Suprapubic skin (tissue), 4 donors: ENCODE measurements at places on chromosomes 5 and 9.
A peak's percentile ranks its signal among the peaks of the same experiment; 100 is the strongest.

DNA sequence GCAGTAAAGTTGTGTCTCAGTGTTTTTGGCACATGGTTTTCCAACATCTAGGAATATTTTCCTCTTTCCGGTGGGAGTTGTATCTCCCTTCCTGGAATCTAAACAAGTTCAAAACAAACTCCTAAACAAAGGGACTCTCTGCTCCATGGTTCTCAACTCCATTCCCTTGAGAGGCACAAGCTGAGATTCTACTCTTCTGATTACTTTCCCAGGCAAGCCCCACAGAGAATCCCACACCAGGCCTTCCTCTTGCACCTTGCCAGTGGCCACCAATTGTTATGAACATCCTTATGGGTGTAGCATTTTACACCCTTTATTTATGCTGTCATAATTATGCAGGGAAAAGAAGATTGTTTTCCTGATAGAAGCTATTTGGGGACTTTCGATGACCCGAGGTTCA, 25.8 kb upstream of the SH3TC2 start:
- no peaks in the 10 kb centered on the region for H3K4me1 ChIP-seq
- H3K4me3 ChIP-seq, result no peak overlapping the region
- H3K27ac ChIP-seq, result no peak overlapping the region
- no peaks in the 10 kb centered on the region for H3K27me3 ChIP-seq
- no peaks in the 10 kb centered on the region for H3K36me3 ChIP-seq

- no peak for DNase-seq
- H3K36me3 ChIP-seq, result no peaks in the 10 kb centered on the region
- H3K27ac ChIP-seq, result no peak overlapping the region
- H3K4me1 ChIP-seq, result no peaks in the 10 kb centered on the region
These were observed 269.1 kb downstream of the FSTL4 start for GRCh38 chr5:133343196-133343595.

DNA sequence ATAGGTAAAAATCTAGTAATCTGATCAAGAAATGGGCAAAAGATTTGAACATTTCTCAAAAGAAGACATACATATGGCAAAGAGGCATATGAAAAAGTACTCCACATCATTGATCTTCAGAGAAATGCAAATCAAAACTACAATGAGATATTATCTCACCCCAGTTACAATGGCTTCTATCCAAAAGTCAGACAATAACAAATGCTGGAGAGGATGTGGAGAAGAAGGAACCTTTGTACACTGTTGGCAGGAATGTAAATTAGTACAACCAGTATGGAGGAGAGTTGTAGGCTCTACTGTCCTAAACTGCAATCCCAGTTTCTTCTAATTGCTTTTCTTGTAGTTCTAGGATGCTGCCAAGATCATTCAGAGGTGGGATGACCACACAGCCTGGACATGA, 193.5 kb upstream of the RFX3 start:
- no peaks in the 10 kb centered on the region for H3K4me1 ChIP-seq
- H3K4me3 ChIP-seq, result no peak overlapping the region
- no peak for DNase-seq
- no peaks in the 10 kb centered on the region for H3K36me3 ChIP-seq

DNA sequence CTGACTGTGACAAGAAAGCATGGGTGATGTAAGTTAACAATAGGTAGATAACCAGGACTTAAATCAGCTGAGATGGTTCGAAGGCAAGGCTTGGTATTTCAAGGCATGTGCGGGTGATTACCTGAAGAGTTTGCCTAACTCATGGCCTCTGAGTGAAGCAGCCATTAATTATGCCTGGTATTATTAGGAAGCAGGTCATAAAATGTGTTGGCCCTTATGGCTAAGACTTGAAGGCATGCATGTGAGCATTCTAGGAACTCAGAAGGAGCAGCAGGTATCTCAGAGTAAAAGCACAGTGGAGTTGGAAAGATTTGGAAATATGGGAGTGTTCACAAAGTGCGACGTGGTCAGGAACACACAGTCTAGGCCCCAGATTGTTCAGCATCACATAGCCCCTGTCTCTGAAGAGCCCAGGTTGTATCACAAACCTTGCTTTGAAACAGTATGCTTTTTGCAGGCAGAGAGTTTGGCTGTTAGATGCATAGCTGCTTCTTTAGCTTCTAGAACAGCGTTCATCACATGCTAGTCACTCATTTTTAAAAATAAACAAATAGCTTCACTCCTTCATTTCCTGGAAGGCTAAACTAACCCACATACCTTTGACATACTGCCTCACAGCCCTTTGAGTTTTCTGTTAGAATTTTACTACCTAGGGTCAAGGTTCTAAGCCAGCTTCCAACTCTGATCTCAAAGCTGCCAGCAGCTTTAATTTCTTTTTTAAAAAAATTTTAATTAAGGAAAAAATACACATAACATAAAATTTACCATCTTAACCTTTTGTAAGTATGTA, 2.1 kb downstream of the HEXB start:
- H3K27ac ChIP-seq, result no peak overlapping the region
- H3K36me3 ChIP-seq, result peaks cover 20% of the 10 kb centered on the region
- peak overlapping the region; percentile 91 for H3K4me3 ChIP-seq
- H3K4me1 ChIP-seq, result peaks cover 16% of the 10 kb centered on the region
- DNase-seq, result no peak

- no peak overlapping the region for H3K4me3 ChIP-seq
- DNase-seq, result no peak
These were observed 101.3 kb downstream of the FBXL7 start for GRCh38 chr5:15601274-15601673.

DNA sequence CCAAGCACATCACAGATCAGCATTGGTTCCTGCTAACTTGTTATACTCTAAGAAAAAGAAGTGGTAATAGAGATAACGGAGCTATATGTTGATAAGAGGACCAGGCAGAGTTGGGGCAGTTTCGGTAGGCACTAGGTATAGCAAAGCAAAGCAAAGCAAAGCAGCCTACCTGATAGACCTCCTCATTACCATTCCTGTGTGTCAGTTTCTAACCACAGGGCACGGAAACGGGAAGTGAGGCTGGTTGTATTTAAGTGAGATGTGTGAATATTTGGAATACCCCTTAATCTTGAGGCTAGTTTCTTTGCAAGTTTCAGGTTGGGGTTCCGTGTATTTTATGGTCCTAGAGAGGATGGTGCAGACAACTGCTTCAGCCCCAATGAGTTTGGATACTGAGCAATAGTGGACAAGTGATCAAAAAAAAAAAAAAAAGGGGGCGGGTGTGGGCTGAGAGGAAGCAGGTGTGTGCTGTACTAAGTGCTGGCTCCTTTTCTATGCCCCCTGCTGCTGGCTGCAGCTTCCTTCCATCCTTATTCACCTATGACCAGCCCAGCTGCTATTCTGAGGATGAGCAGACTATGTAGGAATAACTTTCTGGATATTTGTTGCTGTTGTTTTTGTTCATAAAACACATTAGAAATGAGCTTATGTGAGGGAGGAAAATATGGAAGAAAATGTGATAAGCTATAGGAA, 183.3 kb downstream of the SH3GL2 start:
- no peaks in the 10 kb centered on the region for H3K4me1 ChIP-seq
- no peaks in the 10 kb centered on the region for H3K27me3 ChIP-seq
- no peaks in the 10 kb centered on the region for H3K36me3 ChIP-seq

- no peaks in the 10 kb centered on the region for H3K27me3 ChIP-seq
- no peak for DNase-seq
- no peak overlapping the region for H3K27ac ChIP-seq
- no peaks in the 10 kb centered on the region for H3K36me3 ChIP-seq
- no peaks in the 10 kb centered on the region for H3K4me1 ChIP-seq
These were observed 208.8 kb downstream of the KIF4B start for GRCh38 chr5:155222393-155222792.

GRCh38 chr5:160539431-160539830, 117.8 kb downstream of the PTTG1 start:
- no peaks in the 10 kb centered on the region for H3K27me3 ChIP-seq
- no peak overlapping the region for H3K27ac ChIP-seq
- H3K4me1 ChIP-seq, result no peaks in the 10 kb centered on the region
- no peak for DNase-seq
- no peaks in the 10 kb centered on the region for H3K36me3 ChIP-seq

DNA sequence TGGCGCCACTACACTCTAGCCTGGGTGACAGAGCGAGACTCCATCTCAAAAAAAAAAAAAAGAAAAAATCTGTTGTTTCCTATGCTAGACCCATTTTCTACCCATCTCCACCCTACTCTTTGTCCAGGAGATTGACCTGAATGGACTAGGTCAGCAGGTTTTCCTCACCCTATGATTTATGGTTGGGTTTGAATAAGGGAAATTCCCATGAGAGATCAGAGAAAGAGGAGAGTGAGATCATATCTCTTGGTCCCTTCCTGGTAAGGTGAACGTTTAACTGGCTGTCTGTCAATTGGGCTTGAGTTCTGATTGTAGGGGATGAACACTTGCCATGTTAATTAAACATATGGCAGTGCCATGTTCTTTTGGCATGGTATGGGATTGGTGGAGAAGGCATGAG, 387.4 kb downstream of the MAN2A1 start:
- no peaks in the 10 kb centered on the region for H3K36me3 ChIP-seq
- no peak for DNase-seq
- H3K27me3 ChIP-seq, result no peaks in the 10 kb centered on the region
- no peak overlapping the region for H3K27ac ChIP-seq
- no peaks in the 10 kb centered on the region for H3K4me1 ChIP-seq
- no peak overlapping the region for H3K4me3 ChIP-seq

GRCh38 chr5:135253601-135254178, 145.3 kb downstream of the MACROH2A1 start:
- no peak overlapping the region for H3K27ac ChIP-seq
- no peak for DNase-seq
- no peaks in the 10 kb centered on the region for H3K36me3 ChIP-seq
- no peaks in the 10 kb centered on the region for H3K4me1 ChIP-seq

DNA sequence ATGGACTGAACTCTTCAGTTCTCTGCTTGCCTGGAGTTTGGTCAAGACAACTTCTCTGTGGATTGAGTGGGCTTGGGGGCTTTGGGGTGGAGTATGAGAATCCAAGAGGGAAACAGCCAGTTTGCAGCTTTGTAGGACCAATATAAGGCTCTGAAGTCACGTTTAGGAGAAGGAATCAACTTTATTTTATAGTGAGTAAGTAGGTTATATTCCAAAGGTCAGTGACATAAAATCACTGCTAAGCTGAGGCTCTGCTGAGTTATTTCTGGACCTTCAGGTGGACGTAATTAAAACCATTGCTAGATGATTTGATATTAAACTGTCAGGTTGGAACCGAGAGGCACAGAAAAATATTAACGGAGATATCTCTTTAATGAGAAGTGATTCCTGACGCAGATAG, 514.4 kb downstream of the DMAC1 start:
- no peak for DNase-seq
- no peaks in the 10 kb centered on the region for H3K36me3 ChIP-seq
- H3K4me3 ChIP-seq, result no peak overlapping the region
- H3K4me1 ChIP-seq, result no peaks in the 10 kb centered on the region
- no peak overlapping the region for H3K27ac ChIP-seq

GRCh38 chr5:34053571-34054399, 10.8 kb upstream of the C1QTNF3 start:
- H3K36me3 ChIP-seq, result peaks cover 6% of the 10 kb centered on the region
- DNase-seq, result no peak
- no peaks in the 10 kb centered on the region for H3K27me3 ChIP-seq

DNA sequence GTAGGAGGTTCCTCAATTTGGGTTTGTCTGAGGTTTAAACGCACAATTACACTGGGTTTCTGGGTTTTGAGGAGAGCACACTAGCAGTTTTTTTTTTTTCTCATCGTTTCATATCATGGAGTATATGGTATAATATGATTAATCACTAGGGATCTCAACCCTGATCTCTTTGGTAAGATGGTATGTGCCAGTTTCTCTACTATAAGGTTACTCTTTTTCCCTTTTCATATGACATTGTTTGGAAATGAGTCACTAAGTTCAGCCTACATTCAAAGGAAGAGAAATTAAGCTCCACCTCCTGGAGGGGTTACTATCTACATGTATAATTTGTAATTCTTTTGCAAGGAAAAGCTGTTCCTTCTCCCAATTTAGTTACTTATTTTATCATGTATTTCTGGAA, 35.2 kb downstream of the MTRR start:
- no peaks in the 10 kb centered on the region for H3K4me1 ChIP-seq
- no peaks in the 10 kb centered on the region for H3K27me3 ChIP-seq
- peaks cover 59% of the 10 kb centered on the region for H3K36me3 ChIP-seq
- H3K4me3 ChIP-seq, result no peak overlapping the region

DNA sequence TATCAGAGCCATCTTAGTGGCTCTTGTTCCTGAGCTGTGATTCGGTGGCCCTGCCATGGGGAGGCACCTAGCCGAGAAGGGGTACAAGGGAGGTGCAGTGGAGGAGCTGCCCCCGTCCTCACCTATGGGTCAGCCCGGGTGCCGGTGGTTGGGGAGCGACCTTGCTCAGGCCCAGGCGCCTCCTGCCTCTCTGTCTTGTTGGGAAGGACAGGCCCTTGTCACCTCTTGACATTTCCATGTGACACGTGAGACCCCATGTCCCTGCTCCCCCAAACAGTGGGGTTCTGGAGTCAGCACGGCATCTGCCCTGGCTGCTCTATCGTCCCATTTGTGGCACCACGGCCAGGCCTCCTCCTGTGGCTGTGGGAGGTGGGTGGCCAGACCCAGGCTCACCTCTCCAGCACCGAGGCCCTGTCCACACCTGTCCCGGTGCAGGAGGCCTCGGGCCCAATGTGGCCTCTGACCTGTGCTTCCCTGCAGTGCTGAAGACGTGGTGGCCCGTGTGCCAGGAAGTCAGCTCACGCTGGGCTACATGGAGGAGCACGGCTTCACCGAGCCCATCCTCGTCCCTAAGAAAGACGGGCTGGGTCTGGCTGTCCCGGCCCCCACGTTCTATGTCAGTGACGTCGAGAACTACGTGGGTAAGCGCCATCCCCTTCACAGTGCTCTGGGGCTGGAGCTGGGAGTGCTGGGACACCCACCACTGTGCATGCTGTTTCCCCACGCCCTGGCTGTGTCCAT, 68.9 kb downstream of the PHF2 start:
- DNase-seq, result peak; percentile 41
- no peak overlapping the region for H3K27ac ChIP-seq
- no peaks in the 10 kb centered on the region for H3K4me1 ChIP-seq
- H3K27me3 ChIP-seq, result no peaks in the 10 kb centered on the region

GRCh38 chr9:134328841-134329575, 2.8 kb downstream of the RXRA start:
- no peak for DNase-seq
- peak overlapping the region; percentile 76 for H3K27ac ChIP-seq
- H3K4me1 ChIP-seq, result peaks cover 83% of the 10 kb centered on the region
- H3K4me3 ChIP-seq, result peak overlapping the region; percentile 88

GRCh38 chr5:128749136-128749898, 211.3 kb upstream of the FBN2 start:
- H3K27ac ChIP-seq, result no peak overlapping the region
- no peak overlapping the region for H3K4me3 ChIP-seq
- H3K4me1 ChIP-seq, result no peaks in the 10 kb centered on the region
- no peak for DNase-seq

DNA sequence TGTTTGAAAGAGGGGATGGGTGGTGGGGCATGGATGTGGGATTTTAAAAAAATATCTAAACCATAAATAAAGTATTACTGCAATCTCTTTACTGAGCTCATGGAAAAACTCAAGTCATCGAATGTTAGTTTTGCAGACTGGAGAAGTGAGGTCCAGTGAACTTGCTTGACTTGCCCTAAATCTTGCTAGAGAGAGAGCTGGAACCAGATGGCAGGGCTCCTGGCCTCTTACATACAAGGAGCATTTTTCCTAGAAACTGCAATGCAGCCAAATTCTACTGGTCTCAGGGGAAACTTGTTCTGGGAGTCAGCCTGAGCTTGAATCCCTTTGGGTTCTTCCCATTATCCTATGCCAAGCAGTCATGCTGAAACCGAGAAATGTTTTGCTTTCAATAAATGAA, 2.9 kb upstream of the TGFBI start:
- H3K27ac ChIP-seq, result no peak overlapping the region
- no peaks in the 10 kb centered on the region for H3K27me3 ChIP-seq
- peaks cover 40% of the 10 kb centered on the region for H3K4me1 ChIP-seq
- DNase-seq, result no peak

GRCh38 chr9:81552581-81552991, 136.8 kb downstream of the TLE1 start:
- no peak overlapping the region for H3K27ac ChIP-seq
- H3K27me3 ChIP-seq, result no peaks in the 10 kb centered on the region
